ENCODE measurements at places on chromosomes 11 and 22. TPM values are rescaled to one million over a fixed set of nuclear protein-coding genes. Genes with fewer than 3 reads are reported as not detected.

The WBP2NL gene
- total RNA-seq, result not detected

- DNase-seq, result no peak
These were observed 189.8 kb downstream of the KIRREL3 start for GRCh38 chr11:126810776-126811175.

DNA sequence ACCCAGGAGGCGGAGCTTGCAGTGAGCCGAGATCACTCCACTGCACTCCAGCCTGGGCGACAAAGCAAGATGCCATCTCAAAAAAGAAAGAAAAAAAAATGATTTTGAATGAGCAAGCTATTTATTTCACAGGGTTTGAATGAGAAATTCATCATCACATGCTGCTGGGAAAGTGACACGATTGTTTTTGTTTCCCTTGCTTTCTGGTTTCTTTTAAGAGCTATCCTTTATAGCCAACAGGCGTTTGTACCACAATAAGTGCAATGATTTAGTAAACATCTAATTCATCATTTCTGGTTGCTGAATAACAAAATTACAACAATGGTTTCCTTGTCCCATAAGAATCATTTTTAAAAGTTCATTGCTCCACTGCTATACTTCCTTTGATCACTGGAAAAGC, 129.9 kb downstream of the GUCY1A2 start:
- DNase-seq, result no peak

- no peak for DNase-seq
These were observed 134.0 kb upstream of the SORL1-AS1 start for GRCh38 chr11:121586750-121587149.

GRCh38 chr22:37292641-37293040, 10.3 kb downstream of the CYTH4 start:
- DNase-seq, result no peak

DNA sequence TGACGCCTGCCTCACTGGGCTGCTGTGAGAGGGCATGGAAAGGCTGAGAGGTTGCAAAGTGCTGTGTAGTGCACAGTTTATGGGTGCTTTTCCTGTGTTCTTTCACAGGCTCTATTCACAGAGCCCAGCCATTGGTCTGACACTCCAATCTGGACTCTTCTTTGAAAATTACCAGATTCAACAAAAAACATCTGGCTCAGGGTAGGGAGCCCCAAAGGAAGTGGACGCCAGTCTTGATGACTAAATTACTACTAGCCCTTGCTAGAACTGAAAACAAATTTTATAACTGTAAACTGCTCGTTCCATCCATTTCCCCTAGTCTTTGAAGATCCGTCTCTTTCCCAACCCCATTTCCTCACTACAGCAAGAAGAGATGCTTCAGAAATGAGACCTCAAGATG, 178.6 kb downstream of the TENM4 start:
- no peak for DNase-seq

GRCh38 chr11:103953797-103954486, 82.5 kb upstream of the DDI1 start:
- DNase-seq, result no peak

GRCh38 chr11:105000797-105001196, 22.2 kb downstream of the CASP5 start:
- DNase-seq, result no peak

DNA sequence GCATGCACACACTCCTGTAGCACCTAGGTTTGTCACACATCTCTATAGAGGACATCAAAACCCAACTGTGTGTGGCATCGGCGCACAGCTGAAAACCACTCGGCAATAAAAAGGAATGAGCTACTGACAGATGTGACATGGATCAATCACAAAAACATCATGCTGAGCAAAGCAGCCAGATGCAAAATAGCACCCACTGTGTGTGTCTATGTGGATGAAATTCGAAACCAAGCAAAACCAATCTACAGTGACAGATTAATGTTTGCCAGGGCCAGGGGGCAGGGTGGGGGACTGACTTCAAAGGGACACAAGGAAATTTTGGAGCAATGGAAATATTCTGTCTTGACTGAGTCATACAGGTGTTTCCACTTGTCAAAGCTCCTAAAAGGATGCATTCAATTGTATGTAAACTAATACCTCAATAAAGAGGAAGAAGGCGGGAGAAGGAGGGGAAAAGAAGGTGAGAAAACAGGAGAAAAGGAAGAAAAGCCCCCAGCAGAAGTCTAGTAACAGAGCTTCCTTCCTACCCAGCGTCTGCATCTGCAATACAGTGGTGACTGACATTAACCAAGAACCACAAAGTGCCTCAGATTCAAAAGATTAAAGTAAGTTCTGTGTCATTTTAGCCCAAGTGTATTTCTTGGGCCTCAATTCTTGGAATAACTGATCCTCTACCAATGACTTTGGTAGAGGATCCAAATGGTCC, 49.8 kb downstream of the PACSIN2 start:
- no peak for DNase-seq

- DNase-seq, result no peak
These were observed 56.3 kb upstream of the PDE3B start for GRCh38 chr11:14587258-14587657.

The SPTBN2 gene
- 78.9 TPM for total RNA-seq

GRCh38 chr22:50104141-50104544, 14.3 kb downstream of the MOV10L1 start:
- no peak for DNase-seq

The EFCAB6 gene
- 0.23 TPM for total RNA-seq

The MAPK8IP2 gene
- total RNA-seq, result 0.43 TPM

GRCh38 chr11:45659031-45659817, 6.2 kb downstream of the CHST1 start:
- no peak for DNase-seq

The TAGLN gene
- 583 TPM for total RNA-seq

GRCh38 chr22:50046019-50046415, 12.1 kb downstream of the TTLL8 start:
- no peak for DNase-seq

DNA sequence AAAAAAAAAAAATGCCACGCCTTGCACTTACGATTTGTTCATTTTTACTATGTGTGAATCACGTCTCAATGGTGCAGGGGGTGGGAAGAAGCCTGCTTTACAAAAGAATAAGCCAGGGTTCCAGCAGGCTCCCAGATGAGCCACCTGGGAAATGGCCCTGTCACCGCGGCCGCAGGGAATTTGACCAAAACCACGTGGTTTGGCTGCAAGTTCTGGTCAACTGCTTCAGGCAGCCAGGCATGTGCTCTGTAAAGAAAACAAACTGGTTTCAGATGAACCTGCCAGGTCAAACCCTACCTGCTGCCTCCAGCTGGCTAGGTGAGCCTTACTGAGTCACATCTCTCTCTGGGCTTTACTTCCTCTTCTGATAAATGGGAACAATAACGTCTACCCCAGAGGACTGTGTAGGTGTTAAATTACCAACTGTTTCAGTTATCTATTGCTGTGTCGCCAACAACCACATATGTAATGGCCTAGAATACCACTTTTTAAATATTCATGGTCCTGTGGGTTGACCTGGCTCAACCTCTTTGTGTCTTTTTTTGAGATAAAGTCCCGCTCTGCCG, 30.5 kb upstream of the GCAT start:
- peak; percentile 68 for DNase-seq

DNA sequence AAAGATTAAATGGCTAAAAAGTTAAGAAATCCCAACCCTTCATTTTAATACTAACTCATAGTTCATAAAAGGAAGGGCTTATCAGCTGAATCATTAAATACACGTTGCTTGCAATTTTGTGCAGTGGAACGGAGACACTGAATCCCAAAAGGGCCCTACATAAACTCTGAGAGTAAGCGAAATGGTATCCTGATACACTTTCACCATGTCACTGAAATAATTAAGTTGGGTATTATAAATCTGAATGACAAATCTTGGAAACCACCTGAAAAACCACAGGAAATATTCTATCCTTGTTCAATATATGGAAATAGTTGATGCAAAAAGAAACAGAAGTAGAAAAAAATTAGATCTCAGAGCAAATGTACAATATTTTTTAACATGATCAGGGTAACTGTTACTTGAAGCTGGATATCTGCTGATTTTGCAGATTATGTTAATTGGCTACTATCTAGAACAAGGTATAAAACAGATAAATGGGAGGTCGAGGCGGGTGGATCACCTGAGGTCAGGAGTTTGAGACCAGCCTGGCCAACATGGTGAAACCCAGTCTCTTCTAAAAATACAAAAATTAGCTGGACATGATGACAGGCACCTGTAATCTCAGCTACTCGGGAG, 55.1 kb downstream of the MAML2 start:
- no peak for DNase-seq

DNA sequence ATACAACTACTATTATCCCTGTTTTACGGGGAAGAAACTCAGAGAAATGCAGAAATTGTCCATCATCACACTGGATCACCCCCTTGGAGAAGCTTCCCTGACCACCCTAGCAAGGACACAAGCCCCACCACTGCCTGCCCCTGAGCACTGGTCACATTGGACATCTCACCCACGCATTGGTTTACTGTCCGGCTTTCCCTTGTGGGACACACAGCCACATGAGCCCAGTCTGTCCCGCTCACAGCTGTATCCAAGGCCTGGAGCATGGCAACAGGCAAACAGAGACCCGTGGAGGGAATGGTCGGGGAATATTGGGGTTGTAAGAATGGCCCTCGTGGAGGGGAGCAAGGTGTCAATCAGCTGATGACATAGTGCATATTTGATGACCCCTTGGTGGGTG, 42.7 kb upstream of the FGF3 start:
- DNase-seq, result no peak

DNA sequence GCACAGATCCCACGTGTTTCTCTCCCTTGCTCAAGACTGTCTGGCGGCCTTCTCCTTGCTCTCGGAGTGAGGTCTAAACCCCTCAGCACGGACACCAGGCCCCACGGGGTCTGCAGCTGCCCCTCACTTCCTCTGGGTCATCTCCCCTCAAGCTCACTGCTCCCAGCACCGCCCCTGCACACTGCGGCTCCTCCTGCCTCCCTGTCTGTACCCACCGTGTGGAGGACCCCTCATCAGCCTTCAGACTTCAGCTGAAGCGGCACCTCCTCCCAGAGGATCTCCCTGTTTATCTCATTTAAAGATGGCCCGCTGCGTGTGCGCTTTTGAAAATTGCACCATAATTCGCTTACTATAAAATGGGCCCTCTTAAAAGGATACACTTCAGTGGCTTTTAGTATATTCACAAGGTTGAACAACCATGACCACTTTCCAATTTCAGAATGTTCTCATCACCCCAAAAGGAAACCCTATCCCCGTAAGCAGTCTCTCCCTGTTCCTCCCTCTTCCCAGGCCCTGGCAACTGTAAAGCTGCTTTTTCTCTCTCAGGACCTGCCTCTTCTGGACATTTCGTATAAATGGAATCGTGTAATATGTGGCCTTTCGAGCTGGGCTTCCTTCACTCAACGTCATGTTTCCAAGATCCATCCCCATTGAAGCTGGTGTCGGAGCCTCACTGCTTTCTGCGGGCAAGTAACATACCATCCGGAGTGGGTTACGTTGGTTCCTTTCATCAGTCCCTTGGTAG, 14.4 kb upstream of the TPCN2 start:
- DNase-seq, result no peak

The CRYBA4 gene
- not detected for total RNA-seq

The ADAMTS8 gene
- not detected for total RNA-seq

The FAM180B gene
- total RNA-seq, result not detected

The TKFC gene
- 22.3 TPM for total RNA-seq

GRCh38 chr11:2931771-2932738, 2.8 kb upstream of the PHLDA2 start:
- DNase-seq, result no peak

DNA sequence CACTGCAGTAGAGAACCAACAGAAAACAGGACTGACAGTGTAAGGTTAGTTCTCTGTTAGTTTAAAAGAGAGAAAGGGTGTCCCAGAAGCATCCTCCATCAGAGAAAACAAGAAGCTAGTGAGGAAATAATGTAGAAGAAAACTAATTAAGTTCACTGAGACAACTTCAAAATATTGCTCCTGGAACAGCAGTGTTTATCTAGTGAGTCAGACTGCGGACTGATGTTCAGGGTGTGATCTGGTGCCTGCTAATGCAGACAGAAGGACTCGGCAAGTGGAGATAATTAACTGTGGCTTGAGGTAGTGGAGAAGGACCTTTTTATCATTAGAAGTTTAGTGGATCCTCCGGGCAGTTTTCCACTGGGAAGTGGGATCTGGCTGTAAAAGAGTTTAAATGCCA, 55.4 kb downstream of the CDON start:
- peak; percentile 12 for DNase-seq

The RAG2 gene
- not detected for total RNA-seq

GRCh38 chr11:31872076-31872443, 60.9 kb upstream of the PAX6 start:
- no peak for DNase-seq

GRCh38 chr22:37300551-37301017, 18.3 kb downstream of the CYTH4 start:
- no peak for DNase-seq

The PICALM gene
- total RNA-seq, result 218 TPM

- no peak for DNase-seq
These were observed 17.9 kb downstream of the TMEM218 start for GRCh38 chr11:125093502-125093901.

DNA sequence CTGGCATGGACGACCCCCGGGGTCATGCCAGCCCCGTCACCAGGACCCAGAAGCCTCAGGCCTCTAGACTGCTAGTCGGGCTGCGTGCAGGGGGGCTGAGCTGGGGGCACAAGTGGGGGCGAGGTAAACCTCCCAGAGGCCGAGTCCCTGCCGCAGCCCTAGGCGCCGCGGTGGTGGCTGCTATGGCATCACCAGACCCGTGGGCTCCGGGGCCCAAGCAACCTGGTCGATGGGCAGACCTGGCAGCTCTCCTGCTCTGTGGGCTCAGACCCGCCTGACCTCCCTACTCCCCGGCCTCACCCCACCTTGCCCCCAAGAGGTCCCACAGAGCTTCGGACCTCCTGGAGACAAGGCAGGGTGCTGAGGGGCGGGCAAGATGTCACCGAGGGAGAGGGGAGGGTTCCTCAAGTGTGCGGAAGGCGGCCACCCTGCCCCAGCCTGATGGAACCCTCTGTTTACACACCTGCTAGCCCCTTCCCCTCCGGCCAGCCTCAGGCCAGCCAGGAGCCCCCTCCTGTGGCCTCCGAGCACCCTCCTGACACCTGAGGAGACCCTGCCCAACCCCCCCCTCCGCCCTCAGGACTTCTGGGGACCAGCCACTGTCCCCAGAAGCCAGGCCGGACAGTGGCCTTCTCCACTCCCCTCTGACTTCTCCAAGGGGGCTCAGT, 9.4 kb downstream of the IGF2 start:
- no peak for DNase-seq

GRCh38 chr22:40678493-40679248, 613 bp upstream of the MCHR1 start:
- DNase-seq, result no peak

- no peak for DNase-seq
These were observed 766 bp downstream of the IZUMO1R start for GRCh38 chr11:94305146-94305545.

GRCh38 chr22:23274146-23274526, 93.8 kb downstream of the BCR start:
- no peak for DNase-seq

Measured in epithelial cell of proximal tubule (primary cell).